ENCODE measurements at places on chromosomes 11 and 22.
A peak's percentile ranks its signal among the peaks of the same experiment; 100 is the strongest.

DNA sequence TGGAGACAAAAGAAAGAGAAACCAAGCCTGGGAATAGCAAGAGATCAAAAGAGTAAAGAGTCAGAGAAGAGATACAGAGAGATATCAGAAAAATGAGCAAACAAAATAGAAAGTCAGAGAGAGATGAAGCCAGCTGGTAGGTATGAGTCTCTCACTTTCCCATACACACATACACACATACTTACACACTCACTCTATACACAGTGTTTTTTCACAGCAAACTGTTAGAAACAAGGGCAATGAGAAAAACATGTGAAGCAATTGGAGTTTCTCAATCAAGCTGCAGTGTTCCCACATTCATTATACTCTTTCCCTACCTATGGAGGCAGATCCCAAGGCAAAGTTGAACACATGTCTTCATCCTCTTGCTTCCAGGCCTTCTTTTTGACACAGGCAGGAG lies 2.6 kb upstream of the NLRP10 start:
- ATAC-seq, result no peak

- no peak for ATAC-seq
Measured at GRCh38 chr11:84922836-84923235, 704.3 kb downstream of the DLG2 start.

DNA sequence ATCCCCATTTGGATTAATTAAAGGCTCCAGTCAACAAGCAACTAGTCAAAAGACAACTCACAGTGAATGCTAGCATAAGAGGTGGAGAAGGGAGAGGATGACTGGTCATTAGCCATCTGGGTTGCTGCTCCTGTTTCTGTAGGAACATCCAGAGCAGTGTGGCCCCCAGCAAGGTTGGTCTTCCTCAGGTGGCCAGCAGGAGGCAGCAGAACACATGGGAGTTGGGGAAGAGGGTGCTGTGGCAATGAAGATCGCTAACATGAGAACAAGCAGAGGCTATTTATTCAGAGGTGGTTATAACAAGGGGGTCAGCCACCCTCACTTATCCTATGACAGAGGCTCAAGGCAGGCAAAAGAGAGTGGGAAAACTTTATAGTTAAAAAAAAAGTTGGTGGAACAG lies 21.3 kb downstream of the IZUMO1R start:
- ATAC-seq, result peak; percentile 54

DNA sequence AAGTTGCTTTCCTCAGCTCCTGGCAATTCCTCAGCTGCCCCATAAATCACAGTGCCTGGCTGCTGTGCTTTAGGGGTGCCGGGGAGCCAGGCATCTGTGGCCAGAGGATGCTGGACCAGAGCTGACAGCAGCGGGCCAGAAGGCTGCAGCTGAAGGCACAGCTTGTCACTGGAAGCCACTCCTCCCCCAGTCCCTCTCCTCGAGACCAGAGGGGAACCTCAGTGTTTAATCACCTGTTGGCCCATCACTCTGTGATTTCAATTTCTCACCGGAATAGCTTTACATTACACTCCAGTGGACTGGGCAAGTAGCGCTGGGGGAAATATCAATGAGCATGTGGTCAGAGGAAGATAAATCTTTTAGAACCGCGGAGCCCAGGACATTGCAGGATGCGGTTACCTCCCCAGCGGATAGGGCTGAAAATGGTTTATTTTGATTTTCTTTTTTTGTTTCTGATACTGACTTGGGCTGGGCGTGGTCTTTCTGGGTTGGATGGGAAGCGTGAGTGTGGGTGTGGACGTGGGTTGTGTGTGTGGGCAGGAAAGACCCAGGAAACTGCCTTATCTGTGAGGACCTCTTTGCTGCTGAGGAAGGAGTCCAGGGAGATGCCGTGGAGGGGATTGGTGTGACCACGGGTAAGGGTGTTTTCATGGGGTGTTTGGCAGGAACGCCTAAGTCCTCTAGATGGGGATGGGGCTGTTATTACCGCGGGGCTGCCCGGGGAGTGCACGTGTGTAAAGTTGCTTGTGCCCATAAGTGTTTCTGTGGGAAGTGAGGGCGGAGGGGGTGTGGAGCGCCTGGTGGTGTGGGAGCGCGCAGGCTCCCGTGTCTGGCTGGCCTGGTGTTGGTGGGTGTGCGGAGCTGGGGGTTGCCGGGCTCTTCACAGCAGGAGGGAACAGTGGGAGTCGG lies 4.0 kb downstream of the DAGLA start:
- no peak for ATAC-seq

DNA sequence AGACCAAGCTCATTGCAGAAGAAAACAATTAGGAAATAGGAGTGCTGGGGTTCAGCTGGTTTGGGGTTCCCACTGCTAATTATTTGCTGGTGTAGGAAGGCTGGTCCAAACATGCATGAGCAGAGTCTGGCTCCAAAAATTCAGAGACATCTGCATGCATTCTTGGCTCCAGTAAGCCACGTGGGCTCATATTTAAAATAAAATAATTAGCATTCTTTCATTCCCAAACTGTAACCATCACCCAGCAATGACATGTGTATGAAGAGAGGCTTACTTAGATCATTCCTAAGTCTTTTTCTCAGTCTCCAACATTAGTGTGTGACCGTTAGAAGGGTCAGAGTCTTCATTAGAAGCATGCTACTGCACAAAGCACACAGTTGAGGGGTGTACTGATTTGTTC lies 58.4 kb downstream of the EFCAB6 start:
- ATAC-seq, result no peak

GRCh38 chr22:39525658-39525975 lies 5.3 kb downstream of the ATF4 start:
- no peak for ATAC-seq

DNA sequence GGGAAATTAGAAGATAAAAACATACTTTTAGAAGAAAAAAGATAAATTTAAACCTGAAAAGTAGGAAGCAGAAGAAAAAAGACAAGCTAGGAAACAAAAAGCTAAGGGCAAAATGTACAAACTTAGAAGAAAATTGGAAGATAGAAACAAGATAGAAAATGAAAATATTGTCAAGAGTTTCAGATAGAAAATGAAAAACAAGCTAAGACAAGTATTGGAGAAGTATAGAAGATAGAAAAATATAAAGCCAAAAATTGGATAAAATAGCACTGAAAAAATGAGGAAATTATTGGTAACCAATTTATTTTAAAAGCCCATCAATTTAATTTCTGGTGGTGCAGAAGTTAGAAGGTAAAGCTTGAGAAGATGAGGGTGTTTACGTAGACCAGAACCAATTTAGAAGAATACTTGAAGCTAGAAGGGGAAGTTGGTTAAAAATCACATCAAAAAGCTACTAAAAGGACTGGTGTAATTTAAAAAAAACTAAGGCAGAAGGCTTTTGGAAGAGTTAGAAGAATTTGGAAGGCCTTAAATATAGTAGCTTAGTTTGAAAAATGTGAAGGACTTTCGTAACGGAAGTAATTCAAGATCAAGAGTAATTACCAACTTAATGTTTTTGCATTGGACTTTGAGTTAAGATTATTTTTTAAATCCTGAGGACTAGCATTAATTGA lies 1.0 kb downstream of the MALAT1 start:
- no peak for ATAC-seq

DNA sequence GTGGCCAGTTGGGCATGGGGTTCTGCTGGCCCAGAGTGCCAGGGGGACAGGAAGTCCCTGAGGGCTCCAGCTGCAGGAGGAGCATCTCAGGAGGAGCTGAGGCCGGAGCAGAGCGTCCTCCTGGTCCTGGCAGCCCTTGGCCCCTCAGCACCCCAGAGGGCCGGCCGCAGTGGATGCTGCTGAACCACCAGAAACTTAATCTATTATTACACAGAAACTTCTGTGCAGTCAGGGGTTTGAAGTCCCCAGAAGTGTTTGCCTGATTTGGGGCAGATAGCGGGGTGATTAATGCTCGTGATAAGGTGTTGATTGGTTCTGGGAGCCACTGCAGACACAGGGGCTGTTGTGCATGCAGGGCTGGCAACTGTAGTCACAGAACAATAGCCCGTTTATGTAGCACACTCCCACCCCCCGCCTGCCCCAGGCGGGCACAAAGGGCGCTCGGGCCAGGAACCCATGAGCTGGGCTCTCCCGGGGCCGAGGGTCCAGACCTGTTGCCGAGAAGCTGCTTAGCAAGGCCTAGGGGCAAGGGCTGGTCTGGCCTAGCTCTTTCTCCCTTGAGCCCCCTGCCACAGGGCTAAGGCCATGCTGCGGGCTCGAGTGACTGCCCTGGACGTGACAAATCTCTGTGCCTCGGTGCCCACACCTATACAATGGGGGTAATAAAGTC lies 29.0 kb upstream of the KCNQ1OT1 start:
- ATAC-seq, result no peak

DNA sequence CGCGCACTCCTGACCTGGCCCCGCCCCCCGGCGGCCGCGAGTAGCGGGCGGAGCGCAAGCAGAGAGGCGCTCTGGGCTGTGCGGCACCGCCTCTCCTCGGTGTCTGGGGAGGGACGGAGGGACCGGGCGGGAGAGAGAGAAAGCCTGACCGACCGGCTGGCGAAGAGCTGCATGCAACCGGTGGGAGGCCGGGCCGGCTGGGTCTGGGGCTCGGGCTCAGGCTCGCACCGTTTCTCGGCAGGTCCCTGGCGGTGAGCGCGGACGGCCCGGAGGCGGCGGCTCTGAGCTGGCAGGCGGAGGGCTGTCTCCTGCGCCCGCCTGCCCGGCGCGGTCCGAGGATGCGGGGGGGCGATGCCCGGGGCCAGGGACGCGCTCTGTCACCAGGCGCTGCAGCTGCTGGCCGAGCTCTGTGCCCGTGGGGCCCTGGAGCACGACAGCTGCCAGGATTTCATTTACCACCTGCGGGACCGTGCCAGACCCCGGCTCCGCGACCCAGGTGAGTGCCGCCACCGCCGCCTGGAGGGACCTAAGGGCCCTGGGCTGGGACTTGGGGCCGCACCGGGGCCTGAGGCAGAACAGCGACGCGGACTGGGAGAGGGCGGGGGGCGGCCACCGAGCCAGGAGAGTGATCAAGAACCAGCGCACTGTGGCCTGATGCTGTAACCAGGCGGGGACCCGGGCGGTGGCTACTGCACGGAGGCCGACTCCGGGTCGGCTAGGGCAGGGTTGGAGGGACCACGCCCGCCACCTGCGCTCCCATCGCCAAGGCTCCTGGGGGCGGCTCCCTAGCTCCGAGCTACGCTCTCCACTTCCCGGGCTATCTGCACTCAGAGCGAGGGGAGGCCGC lies at the start of gene SYT9:
TSS of gene SYT9 (plus strand) at position 69 of the 847 bp plus-strand sequence. CDS start at position 352, 283 bp downstream.
- peak; percentile 89 for ATAC-seq

- ATAC-seq, result no peak
Measured at GRCh38 chr11:127528297-127528696, 527.7 kb upstream of the KIRREL3 start.

GRCh38 chr11:61554172-61554988 lies 26.5 kb downstream of the SYT7 start:
- ATAC-seq, result no peak

DNA sequence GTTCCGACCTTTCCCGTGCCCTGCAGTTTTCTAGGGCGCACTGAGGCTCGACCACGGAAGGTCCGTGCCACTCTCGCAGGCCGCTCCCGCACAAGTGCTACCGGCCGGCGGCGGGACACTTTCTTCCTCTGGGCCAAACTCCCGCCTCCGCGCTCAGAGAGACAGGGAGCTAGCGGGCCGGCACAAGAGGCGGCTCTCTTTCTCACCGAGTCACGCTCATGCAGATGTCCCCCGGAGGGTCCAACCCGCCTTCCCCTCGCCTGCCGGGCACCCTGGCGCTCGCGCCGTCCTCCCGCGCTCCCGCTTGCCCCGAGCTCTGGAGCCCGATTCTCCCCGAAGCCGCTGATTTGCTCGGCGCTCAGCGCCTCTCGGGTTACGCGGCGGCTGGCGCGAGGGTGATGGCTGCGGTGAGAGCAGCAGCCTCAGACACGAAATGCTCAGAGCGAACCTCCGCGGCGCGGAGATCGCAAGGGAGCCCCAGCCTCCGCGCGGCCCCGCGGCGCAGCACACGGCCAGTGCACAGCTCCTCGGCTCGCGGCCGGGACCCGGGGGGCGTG lies 1.0 kb downstream of the LMO1 start:
- peak; percentile 78 for ATAC-seq

All from SK-N-SH treated with all-trans-retinoic acid at 6 μM for 48 hours (cell line).